ENCODE measurements at places on chromosomes 11 and 22.

- DNase-seq: no peak
These were observed 974 bp downstream of the PPIL2 start for GRCh38 chr22:21666786-21667185.

- DNase-seq: no peak
These were observed 88.1 kb downstream of the SERGEF start for GRCh38 chr11:17924713-17925112.

DNA sequence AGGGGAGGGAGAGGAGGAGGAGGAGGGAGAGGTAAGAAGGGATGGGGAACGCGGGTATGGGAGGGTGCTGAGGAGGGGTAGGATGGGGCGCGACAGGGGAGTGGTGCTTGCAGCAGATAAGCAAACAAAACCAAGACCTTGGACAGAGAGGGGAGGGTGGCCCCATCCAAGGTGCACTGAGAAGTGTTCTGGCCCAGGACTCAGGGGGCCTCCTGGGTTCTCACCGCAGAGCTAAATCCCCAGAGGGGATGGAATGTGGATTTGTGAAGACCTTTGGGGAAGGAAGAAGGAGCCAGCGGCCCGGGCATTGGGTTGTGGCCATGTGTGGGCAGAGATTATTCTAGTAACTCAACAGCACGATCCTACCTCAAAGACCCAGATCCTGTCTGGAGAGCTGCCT, 90.9 kb upstream of the LINC01488 start:
- DNase-seq: no peak

DNA sequence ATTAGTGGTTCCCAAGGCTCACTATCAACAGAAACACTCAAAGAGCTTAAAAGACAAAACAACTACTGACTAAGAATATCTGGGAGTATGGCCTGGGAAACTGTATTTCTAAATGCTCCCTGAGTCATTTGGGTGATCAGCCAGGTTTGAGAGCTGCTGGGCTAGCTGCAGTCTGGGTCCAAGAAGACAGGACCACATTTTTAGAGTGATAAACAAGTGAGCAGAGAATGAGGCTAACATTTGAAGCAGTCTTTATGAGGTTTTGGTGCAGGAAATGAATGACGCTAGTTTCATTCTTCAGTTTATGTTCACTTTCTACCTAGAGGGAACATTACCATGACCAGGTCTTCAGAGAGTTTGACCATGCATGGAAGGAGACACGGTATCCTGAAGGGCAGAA, 97.7 kb downstream of the TEAD1 start:
- DNase-seq: peak; percentile 7

- DNase-seq: no peak
These were observed 14.0 kb downstream of the SERPINH1 start for GRCh38 chr11:75576017-75576416.

- no peak for DNase-seq
These were observed 42.8 kb downstream of the REXO2 start for GRCh38 chr11:114482114-114482513.

- DNase-seq: no peak
These were observed 116.2 kb downstream of the NECTIN1 start for GRCh38 chr11:119612814-119613213.

DNA sequence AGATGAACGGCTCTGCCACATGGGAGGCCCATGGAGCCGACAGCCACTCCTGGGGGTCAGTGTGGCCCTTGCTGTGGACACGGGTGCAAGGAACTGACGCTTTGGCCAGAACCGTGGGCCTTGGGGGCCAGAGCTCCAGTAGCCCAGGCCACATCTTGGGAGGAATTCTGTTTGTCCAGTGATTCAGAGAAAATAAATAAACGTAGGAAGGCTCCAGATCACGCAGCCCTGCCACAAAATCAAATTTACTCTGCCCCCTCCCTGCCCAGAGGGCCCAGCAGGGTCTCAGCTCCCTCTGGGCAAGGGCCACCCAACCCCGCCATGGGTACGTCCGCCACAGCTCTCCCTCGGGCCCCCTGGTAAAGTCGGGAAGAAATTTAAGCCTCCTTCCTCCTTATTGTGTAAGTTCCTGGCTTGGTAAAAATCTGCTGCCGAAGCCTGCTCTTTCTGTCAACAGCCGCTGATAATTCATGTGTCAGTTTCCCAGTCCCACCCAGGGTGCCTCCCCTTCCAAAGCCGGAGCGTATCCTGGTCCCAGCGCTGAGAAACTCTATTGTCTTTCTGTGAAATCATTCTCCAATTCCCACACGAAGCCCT, 6.9 kb upstream of the MUC5AC start:
- no peak for DNase-seq

GRCh38 chr22:20206709-20207215, 55.9 kb upstream of the CCDC188 start:
- peak; percentile 21 for DNase-seq

GRCh38 chr22:37514526-37515051, 4.6 kb downstream of the CARD10 start:
- no peak for DNase-seq

Data from activated CD4-positive, alpha-beta T cell treated with anti-CD3 and anti-CD28 coated beads, Interleukin-2, amount 50 U/mL, for 16 hours (primary cell).